ENCODE measurements at places on chromosomes 1 and 21. TPM values are rescaled to one million over a fixed set of nuclear protein-coding genes. Genes with fewer than 3 reads are reported as not detected.
A peak's percentile ranks its signal among the peaks of the same experiment; 100 is the strongest.

DNA sequence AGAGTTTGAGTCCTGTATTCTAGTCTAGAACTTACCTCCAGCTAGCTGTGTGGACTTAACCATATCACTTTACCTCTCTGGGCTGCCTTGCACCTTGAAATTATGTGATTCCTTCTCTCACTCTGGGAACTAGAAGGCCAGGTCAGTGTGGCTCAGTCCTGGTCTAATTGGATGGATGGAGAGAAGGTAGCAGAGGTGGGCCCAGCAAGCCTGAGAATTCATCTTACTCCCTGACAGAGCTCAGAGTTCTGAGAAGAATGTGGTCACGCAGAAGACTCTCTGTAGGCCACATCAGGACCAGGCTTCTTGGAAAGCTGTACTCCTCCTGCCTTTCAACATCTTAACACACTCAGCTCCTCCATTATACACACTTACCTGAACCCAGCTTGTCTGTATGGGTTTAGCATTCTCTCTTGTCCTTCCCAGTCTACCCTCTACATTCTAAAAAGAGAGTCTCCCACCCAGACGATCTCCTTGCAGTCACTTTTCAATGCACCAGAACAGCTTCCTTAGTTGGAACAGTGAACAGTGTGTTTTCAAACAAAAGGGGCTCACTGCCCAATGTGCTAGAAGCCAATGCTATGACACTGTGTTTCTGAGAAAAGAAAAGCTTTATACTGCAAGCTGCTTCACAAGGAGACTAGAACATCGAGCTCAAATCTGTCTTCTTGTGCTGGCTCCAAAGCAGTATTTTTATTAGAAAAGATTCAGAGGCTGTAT, 60.5 kb downstream of the CAPN9 start:
- peak; percentile 5 for DNase-seq

The RASSF5 gene
- total RNA-seq = 213 TPM

The S100A9 gene
- not detected for total RNA-seq

GRCh38 chr1:42439940-42440339, 15.9 kb downstream of the ZMYND12 start:
- DNase-seq = no peak

- DNase-seq = peak; percentile 64
Measured at GRCh38 chr1:182629499-182630096, 25.4 kb upstream of the RGS16 start.

Data from activated CD4-positive, alpha-beta memory T cell treated with anti-CD3 and anti-CD28 coated beads, Interleukin-2, amount 10 ng/mL, durations not matched to agents 7 days and 5 days (primary cell).